ENCODE measurements at places on chromosomes 11 and 22.

GRCh38 chr11:31509051-31509428, 382 bp downstream of the IMMP1L start:
- no peak for DNase-seq

- DNase-seq, result no peak
Observed at GRCh38 chr11:78127403-78127802, 12.0 kb downstream of the ALG8 start.

GRCh38 chr11:71244116-71244810, 8.1 kb downstream of the SHANK2 start:
- peak; percentile 45 for DNase-seq

- no peak for DNase-seq
Observed at GRCh38 chr11:12086271-12087074, 23.9 kb upstream of the MICAL2 start.

- no peak for DNase-seq
Observed at GRCh38 chr11:79425463-79425862, 15.4 kb downstream of the TENM4 start.

DNA sequence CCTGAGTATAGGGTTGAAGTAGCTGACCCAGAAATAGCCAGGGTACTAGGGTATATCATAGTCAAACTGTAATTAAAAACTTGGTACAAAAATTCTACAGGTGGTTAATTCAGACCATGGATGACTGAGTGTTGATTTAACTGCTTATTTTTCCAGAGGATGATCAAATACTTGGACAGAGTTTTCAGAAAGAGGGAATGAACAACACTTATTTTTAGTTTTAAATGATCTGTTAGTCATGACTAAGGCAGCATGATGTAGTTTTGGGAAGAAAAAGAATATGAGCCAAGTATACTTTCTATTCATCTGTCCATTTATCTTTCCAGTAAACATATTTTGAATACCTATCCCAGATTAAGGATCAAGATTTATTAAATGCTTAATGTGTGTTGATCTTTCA, 19.8 kb upstream of the CCDC89 start:
- DNase-seq, result no peak

GRCh38 chr11:121722431-121723245, 269.9 kb upstream of the SORL1-AS1 start:
- peak; percentile 92 for DNase-seq

DNA sequence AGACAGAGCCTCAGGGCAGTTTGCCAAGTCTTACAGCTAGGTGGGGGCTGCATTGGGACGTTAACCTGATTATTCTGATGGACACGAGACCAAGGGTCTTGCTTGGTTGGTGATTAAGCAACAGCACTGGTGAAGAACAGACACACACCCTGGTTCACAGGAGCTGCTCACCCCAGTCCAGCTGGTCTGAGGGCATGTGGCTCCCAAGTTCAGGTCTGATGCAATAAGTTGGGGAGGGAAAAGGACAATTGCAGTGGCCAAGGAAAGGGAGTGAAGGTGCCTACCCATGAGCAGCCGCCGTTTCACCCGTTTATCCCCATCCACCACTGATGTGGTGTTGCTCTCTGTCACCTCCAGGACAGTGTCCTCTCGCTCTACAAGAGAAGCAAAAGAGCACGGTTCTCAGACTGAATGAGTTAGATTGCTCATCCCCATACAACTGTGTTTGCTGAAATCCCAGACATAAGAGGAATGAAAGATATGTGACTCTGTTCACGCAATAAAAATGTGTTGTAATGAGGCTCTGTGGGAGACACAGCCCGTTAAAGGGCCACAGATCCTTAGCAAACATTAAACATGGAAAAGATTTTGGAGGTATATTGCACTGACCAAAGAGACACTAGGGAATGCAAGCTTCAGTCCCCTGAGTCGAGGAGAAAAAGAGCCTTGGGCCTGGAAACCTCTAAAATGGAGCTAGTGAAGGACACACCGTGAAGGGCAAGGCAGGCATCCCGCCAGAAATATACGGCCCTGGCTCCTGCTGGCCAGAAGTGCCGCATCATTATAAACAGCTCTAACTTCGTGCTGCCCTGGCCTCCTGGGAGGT, 25.6 kb downstream of the SCUBE2 start:
- DNase-seq, result no peak

GRCh38 chr11:18624161-18624560, 10.0 kb downstream of the SPTY2D1 start:
- no peak for DNase-seq

DNA sequence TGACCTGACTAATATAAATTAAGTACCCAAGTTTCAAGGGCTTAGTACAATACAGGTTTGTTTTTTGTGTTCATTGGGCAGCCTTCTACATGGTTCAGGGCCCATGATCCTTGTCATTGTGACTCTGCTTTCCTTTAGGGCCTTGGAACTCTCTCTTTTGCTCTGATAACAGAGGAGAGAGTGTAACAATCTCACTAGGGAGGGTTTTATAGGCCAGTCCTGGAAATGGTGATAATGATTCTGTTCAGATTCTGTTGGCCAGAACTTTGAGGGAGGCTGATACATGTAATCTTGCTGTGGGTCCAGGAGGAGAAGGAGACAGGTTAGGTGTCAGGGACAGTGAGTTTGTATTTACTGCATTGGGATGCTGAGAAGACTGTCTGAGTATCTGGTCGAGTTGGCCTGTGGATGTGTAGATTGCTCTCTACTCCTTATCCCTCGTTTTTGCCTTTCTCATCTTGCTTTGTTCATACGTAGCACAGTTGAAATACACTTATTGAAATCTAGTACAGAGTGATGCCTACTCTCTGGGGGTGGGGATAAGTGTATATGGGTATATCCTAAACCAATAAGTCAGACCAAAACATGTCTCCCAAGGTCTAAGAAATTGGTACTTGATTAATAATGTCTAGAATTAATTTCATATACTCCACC, 37.5 kb upstream of the HEPHL1 start:
- no peak for DNase-seq

DNA sequence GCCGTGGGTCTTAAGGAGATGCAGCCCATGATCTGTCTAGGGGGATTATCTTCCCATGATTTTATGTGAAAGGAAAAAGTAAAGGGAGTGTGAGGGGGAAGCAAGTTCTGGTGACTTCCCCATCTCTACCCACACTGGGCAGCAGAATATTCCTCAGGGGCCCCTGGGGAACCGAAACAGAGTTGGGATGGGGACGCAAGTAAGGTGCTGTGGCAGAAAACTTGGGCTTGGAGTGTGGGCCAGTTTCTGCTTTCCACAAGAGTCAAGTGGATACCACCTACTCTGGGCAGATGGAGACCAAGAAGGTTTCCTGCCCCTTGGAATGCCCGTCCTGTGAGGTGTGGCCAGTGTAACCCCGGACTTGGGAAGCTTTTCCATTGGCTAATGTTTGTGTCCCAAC, 64.4 kb downstream of the SGSM3 start:
- DNase-seq, result no peak

- DNase-seq, result no peak
Observed at GRCh38 chr11:13669544-13670488, 1.3 kb downstream of the FAR1 start.

DNA sequence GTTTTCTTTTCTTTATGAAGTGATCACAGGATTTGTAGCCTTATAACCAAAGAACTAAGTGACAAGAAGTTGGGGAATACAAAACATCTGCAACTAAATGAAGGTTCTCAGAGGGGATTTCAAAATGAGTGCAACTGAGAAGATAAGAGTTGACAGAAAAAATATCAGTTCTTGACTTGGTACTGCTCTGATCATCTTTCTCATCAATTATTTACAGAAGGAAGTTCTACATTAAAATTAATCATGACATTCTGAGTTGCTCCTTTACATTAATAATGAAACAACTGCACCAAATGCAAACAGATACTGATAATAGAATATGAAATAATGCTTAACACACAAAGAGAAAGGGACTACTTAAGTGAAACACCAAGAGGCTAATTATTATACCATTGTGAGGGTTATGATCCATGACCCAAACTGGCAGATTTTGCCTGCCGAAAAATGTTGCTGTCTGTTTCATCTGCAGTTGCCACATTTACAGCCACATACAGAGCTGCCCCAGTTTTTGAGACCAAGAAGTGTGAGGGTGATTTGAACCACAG, 561.9 kb upstream of the ANO5 start:
- DNase-seq, result no peak

- no peak for DNase-seq
Observed at GRCh38 chr22:45278125-45278524, 6.6 kb upstream of the UPK3A start.

DNA sequence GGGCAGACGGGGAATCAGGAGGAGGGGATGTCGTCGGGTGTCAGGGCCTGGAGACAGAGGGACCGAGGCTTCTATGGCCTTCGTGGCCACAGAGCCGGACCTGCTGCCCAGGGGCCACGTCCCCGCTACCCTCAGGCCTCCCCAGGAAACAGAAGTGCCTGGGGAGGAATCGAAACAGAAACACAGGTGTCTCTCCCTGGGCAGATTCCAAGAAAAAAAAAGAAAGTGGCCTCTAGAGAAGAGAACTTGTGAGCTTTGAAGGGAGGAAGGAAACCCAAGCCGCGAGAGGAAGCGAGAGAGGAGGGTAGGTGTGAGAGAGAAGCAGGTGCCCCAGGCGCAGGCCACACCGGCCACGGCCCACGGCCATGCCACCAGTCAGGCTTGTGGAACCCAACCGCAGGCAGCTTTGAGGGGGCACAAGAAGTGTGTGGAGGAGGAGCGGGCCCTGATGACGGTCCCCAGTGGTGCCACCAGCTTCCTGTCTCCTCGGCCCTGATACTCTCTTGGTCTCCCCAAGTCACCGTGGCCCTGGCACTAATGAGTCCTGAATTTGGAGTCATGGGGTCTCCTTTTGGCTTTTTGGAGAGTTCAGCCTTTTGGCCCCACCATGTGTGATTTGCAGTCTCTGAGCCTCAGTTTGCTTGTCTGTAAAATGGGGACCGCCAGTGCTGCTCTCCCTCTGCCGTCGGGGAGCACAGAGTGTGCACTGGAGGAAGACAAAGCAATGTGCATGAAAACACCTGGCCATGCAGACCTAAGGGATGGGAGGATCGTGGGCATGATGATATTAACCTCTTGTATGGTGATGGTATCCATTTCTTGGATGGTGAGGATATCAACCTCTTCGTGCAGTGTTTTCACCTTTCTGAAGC, 25.2 kb downstream of the LIF start:
- DNase-seq, result no peak

DNA sequence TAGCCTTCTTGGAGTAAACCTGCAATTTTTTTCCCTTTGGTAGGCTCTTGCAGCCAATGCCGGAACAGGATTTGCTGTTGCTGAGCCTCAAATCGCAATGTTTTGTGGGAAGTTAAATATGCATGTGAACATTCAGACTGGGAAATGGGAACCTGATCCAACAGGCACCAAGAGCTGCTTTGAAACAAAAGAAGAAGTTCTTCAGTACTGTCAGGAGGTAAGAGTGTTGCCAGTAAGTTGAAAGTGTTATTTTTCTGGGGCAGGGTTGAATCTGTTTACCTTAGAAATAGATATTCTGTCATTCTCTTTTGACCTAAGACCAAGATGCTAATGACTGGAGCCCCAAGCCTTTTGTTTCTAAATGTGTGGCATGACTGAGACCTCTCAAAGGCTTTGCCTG, 39.7 kb downstream of the APLP2 start:
- DNase-seq, result no peak

DNA sequence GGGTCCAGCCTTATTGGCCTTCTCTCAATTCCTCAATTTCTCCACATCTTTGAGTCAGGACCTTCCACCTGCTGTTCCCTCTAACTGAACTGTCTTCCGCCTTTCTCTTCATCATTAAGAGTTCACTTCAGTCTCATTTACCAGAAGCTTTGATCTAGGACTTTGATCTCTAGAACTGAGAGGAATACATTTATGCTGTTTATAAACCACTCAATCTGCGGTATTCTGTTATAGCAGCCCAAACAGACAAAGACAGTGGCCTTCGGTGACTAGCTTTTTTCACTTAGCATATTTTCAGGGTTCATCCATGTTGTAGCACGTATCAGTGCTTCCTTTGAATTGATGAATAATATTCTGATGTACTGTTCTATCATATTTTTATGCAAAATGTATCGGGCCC, 10.5 kb downstream of the CLPB start:
- DNase-seq, result no peak

DNA sequence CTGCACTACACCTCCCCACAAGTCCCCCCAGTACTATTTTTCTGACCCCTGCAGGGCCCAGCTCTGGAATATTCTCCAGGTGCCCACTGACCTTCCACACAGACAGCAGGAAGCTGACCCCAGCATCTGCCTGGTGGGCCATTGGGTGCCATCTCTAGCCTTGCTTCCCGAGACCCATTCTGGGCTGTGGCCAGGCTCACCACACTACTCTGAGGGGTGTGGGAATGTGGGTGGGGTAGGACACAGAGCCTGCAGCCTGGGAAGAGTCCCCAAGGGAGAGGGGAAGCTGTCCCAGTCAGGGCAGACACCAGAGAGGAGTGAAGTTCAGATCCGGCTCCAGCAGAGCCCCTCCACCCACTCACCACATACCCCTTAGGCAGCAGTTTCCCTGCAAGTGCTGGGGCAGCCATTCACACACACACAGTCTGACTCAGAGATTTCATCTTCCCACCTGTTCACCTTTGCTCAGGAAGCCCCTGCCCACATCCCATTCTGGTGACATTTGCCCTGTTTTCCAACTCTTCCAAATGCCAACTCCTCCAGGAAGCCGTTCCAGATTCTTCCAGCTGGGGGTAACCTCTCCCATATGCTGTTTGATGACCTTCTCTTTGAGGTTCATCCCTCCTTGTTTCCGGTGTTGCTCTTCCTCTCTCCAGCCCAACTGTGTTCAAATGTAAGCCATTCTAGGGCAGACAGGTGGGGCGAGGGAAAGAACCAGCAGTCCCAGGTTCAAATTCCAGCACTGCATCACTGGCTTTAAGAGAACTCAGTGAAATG, 1.9 kb downstream of the SLCO2B1 start:
- no peak for DNase-seq

DNA sequence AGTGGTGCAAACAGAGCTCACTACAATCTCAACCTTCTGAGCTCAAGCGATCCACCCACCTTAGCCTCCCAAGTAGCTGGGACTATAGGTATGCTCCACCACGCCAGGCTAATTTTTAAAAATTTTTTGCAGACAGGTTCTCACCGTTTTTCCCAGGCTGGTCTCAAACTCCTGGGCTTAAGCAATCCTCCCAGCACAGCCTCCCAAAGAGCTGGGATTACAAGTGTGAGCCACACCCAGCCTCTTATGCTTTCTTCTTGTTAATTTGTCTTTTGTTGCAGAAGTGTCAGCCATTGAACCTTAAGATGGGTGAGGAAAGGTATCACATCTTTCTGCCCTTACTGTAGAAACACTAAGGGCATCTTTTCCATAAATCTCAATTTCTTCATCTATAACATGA, 34.9 kb downstream of the DENND5A start:
- DNase-seq, result no peak

- no peak for DNase-seq
Observed at GRCh38 chr11:33560729-33561128, 139.9 kb downstream of the C11orf91 start.

- DNase-seq, result peak; percentile 42
Observed at GRCh38 chr11:1130276-1131032, 27.3 kb upstream of the MUC5AC start.

GRCh38 chr22:50569041-50569459, 6.3 kb upstream of the SYCE3 start:
- no peak for DNase-seq

- no peak for DNase-seq
Observed at GRCh38 chr11:11973866-11974265, 34.6 kb downstream of the DKK3 start.

- no peak for DNase-seq
Observed at GRCh38 chr22:20218987-20219386, 49.1 kb downstream of the RTN4R start.
